ENCODE measurements at places on chromosomes 7 and 10.

DNA sequence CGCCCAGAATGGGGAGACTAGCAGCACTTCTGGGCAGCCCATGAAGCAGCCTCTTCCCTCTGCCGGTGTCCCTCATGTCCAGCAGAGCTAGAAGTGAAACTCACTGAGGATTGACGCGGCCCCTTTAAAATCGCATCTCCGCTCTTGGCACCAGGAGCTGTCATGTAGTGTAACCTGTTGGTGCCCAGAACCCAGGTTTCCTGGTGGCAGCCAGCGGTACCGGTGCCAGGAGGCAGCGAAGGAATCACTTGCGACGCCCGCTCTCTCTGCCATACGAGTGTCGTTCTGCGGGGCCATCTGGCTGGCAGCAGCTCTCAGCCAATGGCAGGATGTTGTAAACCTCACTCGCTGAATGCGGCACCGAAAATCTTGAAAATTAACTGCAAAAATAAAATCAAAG is 82.7 kb downstream of the CUX1 start:
- DNase-seq: no peak

DNA sequence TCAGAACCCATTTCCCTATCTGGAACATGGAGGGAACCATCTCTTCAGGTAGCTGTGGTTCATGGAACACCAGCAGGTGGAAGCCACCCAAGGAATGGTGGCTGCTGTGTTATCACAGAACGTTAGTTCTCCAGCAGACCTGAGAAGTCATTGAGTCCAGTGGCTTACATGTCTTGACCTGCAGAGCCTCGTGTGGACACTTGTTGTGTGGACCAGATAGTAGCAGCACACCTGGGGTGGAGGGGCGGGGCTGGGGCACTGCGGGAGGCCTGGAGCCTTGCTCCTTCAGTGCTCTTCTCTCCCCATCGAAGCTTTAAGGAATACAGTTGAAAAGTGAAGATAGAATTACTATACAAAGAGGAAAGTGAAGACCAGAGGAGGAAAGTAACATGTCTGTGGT is 42.4 kb downstream of the VWA2 start:
- DNase-seq: no peak

- DNase-seq: no peak
Observed at GRCh38 chr7:132771301-132771730, 195.0 kb upstream of the PLXNA4 start.

DNA sequence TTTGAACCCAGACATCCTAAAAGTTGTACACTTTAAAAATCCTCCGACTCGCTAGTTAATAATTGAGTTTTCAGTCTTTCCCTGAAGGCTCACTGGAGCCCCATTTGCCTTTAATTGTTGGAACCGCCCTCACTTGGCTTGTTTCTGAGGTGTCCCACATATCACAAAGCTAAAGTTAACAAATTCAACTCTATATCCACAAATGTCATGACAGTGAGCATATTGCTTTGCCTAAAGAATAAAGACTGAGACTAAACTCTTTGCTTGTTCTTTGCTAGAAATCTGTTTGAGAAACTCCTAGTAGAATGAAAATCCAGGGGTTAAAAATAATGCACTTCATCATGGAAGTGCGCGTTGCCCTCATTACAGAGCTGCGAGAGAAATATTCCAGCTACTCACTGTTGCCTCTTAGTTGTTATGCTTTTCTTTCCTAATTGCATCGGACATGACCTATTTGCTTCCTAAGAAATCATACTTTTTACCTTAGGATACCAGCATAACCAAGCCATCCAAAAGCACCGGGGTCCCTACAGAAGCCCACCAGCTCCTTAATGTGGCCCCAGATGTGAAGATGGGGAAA is 752 bp downstream of the THSD7A start:
- no peak for DNase-seq

GRCh38 chr10:118167056-118167700 is 120.4 kb upstream of the RAB11FIP2 start:
- DNase-seq: no peak

DNA sequence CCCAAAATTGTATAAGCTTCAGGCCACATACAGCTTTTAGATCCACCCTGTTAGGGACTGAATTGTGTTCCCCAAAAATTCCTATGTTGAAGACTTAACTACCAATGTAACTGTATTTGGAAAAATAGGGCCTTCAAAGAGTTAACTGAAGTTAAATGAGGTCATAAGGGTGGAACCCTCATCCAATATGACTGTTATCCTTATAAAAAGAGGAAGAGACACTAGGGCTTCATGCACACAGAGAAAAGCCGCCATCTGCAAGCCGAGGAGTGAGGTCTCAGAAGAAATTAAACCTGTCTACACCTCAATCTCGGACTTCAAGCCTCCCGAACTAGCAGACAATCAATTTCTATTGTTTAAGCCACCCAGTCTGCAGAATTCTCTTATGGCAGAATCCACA is 317.9 kb upstream of the NFE2L3 start:
- DNase-seq: no peak

DNA sequence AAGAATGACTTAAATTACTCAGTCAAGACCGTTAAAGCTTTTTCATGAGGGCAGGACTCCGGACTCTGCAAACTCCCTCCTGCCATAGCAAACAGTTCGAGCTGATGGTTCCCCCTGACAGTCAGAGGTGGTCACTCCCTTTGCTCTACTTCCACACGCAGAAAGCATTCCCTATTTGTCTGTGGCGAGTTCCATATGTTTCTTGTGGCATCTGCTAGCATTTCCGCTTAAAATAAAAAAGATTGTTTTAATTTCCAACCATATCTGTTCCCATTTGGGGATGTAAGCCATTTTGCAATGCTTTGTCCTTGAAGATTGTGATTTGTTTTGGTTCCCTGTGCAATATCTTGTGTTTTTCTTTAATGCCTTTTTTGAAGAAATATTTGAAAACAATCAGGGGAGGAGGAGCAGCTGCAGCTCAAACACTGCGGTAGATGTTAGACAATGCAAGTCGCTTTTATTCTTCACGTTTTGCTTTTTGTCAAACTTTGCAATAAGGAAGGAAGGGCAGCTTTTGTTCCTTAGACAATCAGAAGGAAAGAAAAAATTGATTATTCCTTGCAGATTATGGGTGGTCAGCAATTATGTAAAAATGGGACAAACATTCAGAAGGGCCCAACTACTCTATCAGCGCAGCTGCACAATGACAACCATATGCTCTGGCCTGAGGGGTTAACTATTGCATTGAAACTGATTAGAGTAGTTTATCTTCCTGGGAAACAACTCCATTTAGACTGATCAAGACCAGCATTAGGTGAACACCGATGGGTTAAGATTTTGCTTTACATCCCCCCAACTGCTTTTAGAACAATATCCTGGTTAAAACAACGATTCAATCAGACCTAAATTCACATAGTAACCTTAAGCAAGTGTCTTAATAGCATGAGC is 425.8 kb upstream of the NRP1 start:
- no peak for DNase-seq

GRCh38 chr10:125081931-125082330 is 78.4 kb downstream of the CTBP2 start:
- no peak for DNase-seq

DNA sequence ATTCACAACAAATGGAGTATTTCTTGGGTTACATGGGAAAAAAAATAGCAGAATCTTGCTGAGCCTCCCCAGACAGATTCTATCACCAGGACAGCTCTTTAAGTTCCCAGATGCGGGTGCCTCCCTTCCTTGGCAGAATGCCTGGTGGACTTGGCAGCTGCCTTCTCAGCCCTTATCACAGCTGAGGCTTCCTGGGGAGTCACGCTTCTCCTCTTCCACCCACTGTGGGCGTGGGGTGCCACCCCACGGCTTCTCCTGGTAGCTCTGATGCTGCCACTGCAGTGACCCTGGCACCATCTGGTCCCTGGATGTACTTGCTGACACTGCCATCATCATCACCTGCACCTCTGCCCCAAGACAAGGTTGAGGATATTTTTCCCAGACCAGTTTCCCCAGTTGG is 16.2 kb upstream of the NME8 start:
- no peak for DNase-seq

DNA sequence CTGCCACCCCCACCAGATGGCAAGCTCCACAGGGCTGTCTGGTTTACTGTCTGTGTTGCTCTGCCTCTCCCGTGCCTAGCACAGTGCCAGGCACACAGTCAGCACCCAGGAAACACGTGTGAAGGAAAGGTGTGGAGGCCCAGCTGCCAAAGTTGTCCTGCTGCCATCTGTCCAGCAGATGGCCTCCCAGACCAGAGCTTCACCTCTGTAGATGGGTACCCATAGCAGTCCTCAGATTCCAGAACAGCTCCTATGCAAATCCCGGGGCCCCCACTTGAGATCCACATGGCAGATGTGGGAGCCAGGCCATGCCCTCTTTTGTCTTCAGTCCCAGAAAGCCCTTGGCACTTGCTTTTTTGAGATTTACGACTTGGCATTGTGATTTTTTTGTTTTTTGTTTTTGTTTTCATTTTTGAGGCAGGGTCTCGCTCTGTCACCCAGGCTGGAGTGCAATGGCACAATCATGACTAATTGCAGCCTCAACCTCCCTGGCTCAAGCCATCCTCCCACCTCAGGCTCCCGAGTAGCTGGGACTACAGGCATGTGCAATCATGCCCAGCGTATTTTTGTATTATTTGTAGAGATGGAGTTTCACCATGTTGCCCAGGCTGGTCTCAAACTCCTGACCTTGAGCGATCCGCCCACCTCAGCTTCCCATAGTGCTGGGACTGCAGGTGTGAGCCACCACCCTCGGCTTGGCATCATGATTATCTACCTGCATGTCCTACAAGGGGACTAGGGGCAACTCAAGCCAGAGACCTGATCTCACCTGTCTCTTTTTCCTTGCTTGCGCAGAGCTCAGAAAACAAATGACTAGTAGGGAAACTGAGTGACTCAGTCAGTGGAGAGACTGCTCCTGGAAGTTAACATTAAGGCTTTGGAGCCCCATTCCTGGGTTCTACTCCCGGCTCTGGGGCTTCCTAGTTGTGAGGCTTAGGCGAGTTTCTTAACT is 16.9 kb upstream of the PALD1 start:
- peak; percentile 8 for DNase-seq

GRCh38 chr10:62075414-62075813 is 173.9 kb downstream of the ARID5B start:
- DNase-seq: no peak

GRCh38 chr10:23826421-23826820 is 382.5 kb upstream of the KIAA1217 start:
- no peak for DNase-seq

GRCh38 chr7:144038887-144039286 is 9.9 kb upstream of the OR2A5 start:
- DNase-seq: no peak

DNA sequence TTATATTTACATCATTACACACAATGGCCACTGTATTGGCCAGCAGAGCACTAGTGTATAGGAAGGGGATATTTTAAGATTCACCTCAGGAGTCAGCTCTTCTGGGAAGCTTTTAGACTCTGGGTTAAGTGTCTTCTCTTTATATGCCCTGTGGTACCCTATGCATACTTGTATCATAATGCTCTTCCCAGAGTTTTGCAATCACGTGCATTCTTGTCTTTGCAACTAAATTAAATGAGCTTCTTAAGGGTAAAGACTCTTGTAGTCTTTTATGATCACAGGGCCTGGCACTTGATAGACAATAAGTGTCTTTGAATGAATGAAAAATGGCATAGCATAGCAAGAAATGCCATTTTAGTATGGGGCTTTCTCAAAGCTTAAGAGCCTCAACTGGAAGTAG is 35.4 kb upstream of the ARMS2 start:
- no peak for DNase-seq

DNA sequence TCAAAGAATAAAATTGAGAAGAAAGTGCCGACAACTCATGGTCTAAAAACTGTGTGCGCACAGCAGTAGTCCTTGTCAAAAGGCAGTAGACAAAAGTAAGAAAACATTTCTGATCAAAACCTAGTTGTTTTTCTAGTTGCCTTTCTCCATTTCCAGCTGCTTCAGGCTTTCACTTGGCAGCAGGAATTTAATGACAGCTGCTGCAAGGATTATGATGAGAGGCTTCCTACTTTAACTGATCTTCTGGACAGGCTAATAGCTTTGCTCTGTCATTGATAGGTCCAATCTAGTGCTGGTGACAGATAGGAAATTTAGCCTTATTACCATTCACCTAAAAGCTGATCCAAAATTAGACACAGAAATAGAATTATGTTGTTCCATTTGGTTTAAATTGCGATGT is 110.7 kb upstream of the SEMA3C start:
- DNase-seq: no peak

DNA sequence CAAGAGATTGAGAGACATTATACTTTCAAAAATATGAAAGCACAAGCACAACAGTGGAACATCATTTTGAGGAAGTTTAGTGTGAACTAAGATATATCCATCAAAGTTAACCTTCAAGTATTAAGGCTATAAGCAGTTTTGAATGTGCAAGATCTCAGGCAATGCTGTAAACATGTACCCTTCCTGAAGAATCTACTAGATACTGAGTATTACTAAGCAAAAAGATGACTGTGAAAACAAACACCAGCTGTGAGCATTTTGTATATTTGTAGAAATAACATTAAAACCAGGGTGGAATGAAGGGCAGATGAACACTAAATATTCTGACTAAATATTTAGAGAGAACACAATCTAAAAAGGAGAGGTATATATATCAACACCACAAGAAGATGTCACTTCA is 41.3 kb upstream of the ADRA2A start:
- no peak for DNase-seq

DNA sequence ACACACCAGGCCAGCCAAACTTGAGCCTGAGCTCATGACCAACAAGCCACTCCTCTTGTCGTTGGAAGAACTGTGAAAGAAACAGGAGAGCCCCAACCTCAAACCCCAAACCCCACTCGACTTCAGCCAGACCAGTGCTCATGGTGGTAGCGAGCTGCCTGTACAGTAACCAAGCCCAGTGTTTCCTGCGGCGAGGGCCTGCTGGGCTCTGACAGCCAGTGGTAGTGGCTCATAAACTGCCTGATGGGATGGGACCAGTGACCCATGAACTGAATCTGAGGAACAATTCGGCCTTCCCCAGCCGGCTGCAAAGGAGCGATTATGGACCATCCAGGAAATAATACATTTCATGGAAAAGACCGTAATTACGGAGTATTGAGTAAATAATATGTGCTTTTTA is 191.9 kb downstream of the RPS24 start:
- no peak for DNase-seq

DNA sequence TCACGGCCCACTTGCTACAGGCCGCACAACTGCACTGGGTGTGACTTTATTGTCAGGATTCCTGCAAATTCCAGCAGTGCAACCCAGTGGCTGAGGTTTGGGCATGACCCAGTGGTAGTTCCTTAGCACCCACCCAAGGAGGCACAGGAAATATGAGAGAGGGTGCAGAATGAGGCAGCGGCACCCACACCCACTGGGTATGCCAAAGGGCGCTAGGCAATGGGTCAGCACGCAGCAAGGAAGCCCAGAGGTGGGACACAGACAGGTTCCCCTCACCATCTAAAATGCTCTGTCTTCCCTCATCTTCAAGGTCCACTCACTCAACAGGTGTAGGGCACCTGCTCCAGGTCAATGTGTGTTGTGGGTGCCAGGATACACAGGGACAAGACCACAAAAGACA is 357.8 kb upstream of the MKI67 start:
- no peak for DNase-seq

- no peak for DNase-seq
Observed at GRCh38 chr10:14879928-14880193, 1.2 kb downstream of the SUV39H2 start.

Measured in AG04450 (cell line).